ENCODE measurements at places on chromosomes 12 and 14.

GRCh38 chr12:30548203-30548602, 147.5 kb downstream of the IPO8 start:
- no peak for DNase-seq

DNA sequence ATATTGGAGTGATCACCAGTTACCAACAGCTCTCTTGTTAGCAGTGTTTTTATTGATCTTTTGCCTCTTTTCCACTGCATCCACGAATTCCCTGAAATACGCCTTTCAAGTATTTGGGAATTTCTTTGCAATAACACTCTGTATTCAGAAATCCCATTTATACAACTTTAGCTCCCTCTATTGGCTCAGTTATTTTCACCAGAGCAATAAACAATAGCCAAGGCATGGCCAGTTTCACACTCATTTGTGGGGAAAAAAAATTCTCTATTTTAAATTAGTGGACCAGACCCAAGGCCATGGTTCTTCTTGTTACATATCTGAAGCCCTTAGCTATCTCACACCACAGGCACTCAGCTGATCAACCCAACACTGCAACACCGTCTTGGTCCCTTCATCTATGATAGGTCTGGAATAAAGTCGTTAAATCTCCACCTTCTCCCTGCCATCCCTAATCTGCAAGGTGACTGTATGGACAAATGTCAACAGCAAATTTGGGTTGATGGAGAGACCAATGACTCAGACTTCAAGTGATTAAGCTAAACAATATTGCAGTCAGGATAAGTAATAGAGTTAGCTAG, 92.4 kb upstream of the TMEM260 start:
- DNase-seq, result no peak

DNA sequence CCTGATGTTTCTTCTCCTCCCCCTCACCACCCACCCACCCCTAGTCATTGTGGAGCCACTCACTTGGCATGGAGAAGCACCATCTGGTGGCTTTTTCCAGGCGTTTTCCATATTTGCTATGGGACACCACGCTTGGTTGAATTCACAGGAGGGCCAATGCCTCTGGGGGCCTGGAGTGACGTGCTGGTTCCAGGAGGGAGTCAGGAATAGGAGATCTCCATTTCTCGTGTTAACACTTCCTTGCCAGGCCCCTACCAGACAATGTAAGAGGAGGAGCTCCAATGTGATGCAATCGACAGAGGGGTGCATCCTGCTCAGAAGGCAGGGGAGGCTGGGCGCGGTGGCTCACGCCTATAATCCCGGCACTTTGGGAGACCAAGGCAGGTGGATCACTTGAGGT, 21.6 kb upstream of the TESC start:
- DNase-seq, result no peak

GRCh38 chr12:105622846-105623736, 292.6 kb downstream of the C12orf75 start:
- no peak for DNase-seq

GRCh38 chr12:85998074-85998473, 124.0 kb downstream of the NTS start:
- DNase-seq, result no peak

GRCh38 chr14:89827265-89827664, 127.3 kb downstream of the EFCAB11 start:
- no peak for DNase-seq

DNA sequence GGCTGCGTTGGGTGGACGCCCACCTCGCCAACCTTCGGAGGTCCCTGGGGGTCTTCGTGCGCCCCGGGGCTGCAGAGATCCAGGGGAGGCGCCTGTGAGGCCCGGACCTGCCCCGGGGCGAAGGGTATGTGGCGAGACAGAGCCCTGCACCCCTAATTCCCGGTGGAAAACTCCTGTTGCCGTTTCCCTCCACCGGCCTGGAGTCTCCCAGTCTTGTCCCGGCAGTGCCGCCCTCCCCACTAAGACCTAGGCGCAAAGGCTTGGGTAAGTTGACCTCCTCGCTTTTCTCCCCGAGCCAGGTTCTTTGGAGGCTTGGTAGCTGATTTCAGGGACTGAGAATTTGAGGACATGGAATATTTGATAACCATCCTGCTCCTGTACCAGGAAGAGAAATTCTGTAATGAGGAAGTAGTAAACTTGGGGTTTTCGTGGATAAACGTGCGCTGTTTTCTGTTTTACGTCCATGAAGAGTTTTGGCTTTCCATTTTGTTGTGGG, 530 bp downstream of the APAF1 start:
- no peak for DNase-seq

- DNase-seq, result no peak
Measured at GRCh38 chr12:46404225-46404631, 31.7 kb upstream of the SLC38A2 start.

GRCh38 chr12:40903040-40903439, 210.8 kb downstream of the CNTN1 start:
- no peak for DNase-seq

DNA sequence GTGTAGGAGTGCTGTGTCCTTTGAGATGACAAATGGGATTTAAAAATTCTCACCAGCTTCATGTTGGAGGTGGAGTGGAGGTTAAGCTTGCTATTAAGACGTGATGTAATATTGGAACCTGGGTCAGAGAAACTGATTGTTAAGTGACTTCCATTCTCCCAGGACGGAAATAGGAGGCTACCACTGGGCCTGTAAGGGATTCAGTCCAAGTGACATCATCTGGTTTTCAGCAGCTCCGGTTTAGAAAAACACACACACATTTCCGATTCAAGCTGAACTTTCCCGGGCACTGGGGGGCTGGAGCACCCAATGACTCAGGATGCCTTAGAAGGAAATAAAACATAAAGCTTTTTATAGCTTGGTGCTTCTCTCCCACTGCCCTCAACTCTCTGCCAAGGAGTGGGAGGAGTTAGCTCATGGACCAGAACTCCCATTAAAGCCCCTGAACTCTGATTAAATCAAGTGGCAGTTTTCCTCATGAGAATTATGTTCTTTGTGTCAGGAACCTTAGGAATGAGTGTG, 12.4 kb downstream of the CALM1 start:
- DNase-seq, result no peak

- DNase-seq, result no peak
Measured at GRCh38 chr14:56208520-56208919, 90.3 kb downstream of the PELI2 start.

GRCh38 chr12:130783110-130783715, 55.8 kb downstream of the STX2 start:
- no peak for DNase-seq

DNA sequence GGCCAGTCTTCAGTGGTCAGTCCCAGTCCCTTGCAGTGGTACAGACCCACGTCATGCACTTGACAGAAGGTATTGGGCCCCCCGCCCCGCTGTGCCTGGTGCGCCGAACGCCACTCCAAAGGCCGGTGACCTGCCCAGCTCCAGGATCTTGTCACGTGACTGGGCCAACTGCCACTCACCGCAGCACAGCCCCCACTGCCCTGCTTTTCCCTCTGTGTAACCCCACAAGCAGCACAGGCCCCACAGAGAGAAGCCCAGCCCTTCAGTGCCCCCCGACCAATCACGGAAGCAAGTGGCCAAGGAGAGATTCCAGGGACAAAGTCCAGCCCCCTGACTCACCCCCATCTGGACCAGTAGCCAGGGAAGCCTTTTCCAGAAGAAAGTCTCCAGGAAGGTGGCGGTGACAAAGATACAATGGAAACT, 498 bp downstream of the GPR132 start:
- no peak for DNase-seq

- DNase-seq, result no peak
Measured at GRCh38 chr14:29242755-29243754, 476.5 kb downstream of the FOXG1 start.

DNA sequence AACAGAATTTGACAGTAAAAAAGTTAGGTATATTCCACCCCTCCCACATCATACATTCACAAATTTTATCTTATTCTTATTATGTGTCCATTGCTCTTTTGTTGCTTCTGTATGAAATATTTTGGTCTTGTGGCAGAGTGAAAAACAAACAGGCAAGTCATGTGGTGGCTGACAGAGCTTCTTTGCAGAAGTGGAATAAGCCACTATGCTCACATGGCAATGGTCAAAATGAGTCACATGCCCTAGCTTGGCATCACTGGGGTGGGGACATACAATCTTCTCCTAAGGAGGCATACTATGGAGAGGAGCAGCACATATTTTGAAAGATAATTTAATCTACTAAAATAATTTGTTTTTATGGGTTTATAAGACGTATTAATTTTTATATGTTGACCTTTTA, 27.7 kb upstream of the CMA1 start:
- no peak for DNase-seq

DNA sequence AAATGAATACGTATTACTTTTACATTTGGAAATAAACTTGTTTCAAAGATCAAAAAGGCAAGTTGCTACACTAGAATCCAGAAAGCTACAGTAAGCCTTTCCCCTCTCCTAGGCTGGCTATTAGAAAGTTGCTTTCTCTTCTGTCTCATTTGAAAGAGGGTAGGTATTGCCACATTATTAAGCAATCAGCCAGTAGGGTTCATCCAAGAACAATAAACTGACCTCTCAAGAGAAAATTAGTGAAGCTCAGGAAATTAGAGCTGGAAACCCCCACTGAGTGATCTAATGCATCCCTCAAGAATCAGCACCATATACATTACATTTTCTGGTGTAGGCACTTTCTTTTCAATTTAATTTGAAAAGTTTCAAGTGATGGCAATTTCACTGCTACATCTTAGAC, 4.5 kb upstream of the TMEM233 start:
- no peak for DNase-seq

DNA sequence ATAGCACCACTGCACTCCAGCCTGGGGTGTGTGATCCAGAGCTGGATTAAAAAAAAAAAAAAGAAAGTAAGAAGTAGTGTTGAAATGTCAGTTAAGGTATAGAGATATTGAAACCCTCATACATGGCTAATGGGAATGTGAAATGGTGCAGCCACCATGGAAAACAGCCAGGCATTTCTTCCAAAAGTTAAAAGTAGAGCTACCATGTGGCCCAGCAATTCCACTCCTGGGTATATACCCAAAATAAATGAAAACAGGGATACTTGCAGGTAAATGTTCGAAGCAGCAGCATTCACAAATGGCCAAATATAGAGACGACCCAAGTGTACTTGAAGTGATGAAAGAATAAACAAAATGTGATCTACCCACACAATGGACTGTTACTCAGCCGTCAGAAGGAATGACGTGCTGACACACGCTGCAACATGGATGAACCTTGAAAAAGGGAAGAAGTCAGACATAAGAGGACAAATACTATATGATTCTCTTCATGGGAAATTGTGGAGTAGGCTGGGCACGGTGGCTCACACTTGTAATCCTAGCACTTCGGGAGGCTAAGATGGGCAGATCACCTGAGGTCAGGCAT, 15.2 kb downstream of the IL31 start:
- no peak for DNase-seq

- no peak for DNase-seq
Measured at GRCh38 chr12:99605-100004, 33.0 kb downstream of the IQSEC3 start.

DNA sequence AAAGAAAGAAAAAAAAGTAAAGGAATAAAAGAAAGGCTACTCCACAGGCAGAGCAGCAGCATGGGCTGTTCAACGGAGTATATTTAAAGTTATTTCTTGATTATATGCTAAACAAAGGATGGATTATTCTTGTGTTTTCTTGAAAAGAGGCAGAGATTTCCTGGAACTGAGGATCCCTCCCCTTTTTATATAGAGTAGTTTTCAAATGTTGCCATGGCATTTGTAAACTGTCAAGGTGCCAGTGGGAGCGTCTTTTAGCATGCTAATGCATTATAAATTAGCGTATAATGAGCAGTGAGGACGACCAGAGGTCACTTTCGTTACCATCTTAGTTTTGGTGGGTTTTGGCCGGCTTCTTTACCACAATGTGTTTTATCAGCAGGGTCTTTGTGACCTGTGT, 383.0 kb downstream of the PCNX1 start:
- DNase-seq, result no peak

- no peak for DNase-seq
Measured at GRCh38 chr12:54958048-54958658, 26.4 kb downstream of the TESPA1 start.

DNA sequence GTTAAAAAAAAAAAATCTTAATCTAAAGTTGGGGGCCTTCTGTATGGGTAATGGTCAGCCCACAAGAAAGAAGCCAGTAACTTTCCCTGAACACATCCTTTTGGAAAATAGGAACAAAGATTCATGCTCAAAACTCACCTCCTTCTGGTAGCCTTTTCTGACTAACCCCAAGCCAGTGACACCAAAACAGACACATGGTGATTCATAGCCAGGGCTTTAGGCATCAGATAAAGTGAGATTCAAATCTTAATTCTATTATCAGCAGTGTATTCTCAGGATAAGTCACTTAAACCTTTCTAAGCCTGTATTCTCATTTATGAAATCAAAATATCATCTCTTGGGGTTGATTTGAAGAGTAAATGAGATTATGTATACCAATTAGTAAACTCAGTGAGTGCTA, 4.9 kb downstream of the ATP5MC2 start:
- no peak for DNase-seq

- DNase-seq, result no peak
Measured at GRCh38 chr14:34426313-34427295, 35.4 kb downstream of the SPTSSA start.

DNA sequence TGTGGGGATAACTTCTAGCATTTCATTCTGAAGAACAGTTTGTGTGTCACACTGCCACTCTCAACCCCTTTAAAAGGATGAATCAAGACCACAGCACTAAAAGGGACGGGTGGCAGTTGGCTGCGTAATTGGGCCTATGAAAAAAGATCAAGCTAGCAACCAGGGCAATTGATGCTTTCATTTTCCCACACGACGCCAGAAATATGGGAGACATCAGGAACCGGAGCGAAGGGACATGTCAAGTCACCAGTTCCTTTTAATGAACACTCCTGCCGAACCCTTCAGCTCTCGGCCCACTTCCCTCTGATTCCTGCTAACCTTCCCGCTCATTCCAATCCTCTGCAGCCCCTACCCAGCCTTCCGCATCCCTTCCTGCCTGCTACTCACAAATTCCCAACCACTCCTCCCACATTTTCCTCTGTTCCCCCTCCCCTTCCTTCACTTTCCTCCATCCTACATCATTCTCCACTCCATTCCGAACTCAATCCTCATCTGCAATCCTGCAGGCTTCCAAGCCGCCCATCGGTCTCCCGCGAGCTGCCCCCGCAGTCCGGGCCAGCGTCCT, 753 bp downstream of the CSRNP2 start:
- no peak for DNase-seq

DNA sequence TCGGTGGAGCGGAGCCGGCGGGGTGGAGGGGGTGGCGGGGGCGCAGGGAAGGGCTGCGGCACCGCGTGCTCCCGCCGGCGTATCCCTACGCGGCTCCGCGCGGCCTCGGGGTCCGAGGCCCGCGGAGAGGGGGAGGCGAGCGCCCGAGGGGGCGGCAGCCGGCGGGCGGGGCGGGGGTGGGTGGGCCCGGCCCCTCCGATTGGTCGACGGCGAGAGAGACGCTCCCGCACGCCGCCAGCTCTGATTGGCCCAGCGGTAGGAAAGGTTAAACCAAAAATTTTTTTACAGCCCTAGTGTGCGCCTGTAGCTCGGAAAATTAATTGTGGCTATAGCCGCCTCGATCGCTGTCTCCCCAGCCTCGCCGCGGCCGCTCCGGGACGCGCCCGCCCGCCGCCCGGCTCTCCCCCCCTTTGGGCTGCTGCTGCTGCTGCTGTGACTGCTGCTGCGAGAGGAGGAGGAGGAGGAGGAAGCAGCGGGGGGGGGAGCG, at the start of gene FOXG1:
TSS of gene FOXG1 (plus strand) at position 319 of the 487 bp plus-strand sequence. CDS start 493 bp downstream, outside the sequence.
- peak; percentile 78 for DNase-seq

All from hypothalamus (tissue), 51 donors.